ENCODE measurements at places on chromosomes 6 and 20.

- no peak for DNase-seq
- H3K27me3 ChIP-seq = no peaks in the 10 kb centered on the region
- no peak overlapping the region for H3K4me3 ChIP-seq
- H3K4me1 ChIP-seq = peaks cover 68% of the 10 kb centered on the region
- H3K36me3 ChIP-seq = no peaks in the 10 kb centered on the region
Measured at GRCh38 chr20:64058536-64058935, 4.5 kb upstream of the TCEA2 start.

GRCh38 chr20:34403063-34403827 is 40.2 kb downstream of the ITCH start:
- peaks cover 5% of the 10 kb centered on the region for H3K36me3 ChIP-seq
- H3K4me3 ChIP-seq = no peak overlapping the region
- peaks cover 74% of the 10 kb centered on the region for H3K4me1 ChIP-seq
- no peak for DNase-seq
- H3K27me3 ChIP-seq = no peaks in the 10 kb centered on the region

GRCh38 chr6:168664956-168665355 is 224.0 kb downstream of the SMOC2 start:
- DNase-seq = no peak
- H3K36me3 ChIP-seq = no peaks in the 10 kb centered on the region
- H3K27me3 ChIP-seq = peaks cover 25% of the 10 kb centered on the region
- no peaks in the 10 kb centered on the region for H3K4me1 ChIP-seq

- H3K36me3 ChIP-seq = peaks cover 5% of the 10 kb centered on the region
- peak overlapping the region; percentile 100 for H3K27ac ChIP-seq
- peak; percentile 100 for DNase-seq
- no peaks in the 10 kb centered on the region for H3K27me3 ChIP-seq
- peak overlapping the region; percentile 83 for H3K4me3 ChIP-seq
Measured at GRCh38 chr6:24720604-24721460, 1.9 kb upstream of the C6orf62 start.

DNA sequence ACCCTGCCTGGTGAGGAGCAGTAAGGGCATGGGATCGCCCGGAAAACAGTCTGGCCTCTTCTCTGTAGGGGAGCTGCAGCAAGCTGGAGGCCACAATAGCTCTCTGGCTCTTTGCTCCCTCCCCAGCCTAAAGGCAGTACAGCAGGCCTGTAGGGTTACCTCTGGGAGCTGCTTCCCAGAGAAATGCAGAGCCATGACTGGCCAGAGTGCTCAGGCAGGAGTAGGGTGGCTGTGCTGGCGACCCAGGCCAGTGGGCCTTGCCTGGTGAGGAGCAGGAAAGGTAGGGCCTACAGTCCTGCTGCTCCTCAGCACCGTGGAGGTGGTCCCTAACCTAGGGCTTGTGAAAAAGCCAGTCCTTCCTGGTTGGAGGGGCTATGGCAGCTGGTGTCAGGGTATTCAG is 129.9 kb upstream of the CHD6 start:
- no peak overlapping the region for H3K4me3 ChIP-seq
- no peaks in the 10 kb centered on the region for H3K27me3 ChIP-seq
- no peaks in the 10 kb centered on the region for H3K4me1 ChIP-seq
- H3K36me3 ChIP-seq = no peaks in the 10 kb centered on the region
- no peak overlapping the region for H3K27ac ChIP-seq

DNA sequence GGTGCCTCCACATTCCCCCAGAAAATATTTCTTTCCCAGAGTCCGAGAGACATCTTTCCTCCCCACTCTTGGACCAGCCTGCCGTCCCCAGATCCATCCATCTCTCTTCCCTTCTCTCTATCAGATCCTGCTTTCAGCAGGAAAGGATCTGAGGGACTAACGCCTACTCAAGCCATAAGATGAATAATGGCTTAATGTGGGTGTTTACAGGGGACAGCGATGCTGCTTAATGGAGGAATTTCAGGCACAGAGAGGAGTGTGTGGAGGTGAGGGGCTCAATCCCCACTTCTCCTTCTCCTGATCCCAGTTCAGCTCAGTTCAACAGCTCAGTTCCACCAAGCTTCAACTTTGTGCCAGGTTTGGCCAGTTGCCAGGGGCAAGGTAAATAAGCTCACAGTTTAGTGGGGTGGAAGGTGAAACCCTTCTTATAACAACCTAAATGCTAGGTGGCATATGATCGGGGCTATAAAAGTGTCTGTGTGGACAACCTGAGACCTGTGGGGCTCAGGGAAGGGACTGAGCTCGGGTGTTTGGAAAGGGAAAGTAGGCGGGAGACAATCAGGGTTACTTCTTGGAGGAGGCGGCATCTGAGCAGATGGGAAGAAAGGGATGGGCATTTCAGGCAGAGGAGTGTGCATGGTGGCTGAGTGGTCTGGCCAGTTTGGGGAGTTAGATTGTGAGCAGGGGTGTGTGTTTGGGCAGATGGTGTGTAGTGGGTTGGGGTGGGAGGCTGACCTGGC is 55.8 kb downstream of the CDH22 start:
- no peak overlapping the region for H3K4me3 ChIP-seq
- peaks cover 84% of the 10 kb centered on the region for H3K27me3 ChIP-seq
- no peak for DNase-seq
- H3K4me1 ChIP-seq = peaks cover 10% of the 10 kb centered on the region

DNA sequence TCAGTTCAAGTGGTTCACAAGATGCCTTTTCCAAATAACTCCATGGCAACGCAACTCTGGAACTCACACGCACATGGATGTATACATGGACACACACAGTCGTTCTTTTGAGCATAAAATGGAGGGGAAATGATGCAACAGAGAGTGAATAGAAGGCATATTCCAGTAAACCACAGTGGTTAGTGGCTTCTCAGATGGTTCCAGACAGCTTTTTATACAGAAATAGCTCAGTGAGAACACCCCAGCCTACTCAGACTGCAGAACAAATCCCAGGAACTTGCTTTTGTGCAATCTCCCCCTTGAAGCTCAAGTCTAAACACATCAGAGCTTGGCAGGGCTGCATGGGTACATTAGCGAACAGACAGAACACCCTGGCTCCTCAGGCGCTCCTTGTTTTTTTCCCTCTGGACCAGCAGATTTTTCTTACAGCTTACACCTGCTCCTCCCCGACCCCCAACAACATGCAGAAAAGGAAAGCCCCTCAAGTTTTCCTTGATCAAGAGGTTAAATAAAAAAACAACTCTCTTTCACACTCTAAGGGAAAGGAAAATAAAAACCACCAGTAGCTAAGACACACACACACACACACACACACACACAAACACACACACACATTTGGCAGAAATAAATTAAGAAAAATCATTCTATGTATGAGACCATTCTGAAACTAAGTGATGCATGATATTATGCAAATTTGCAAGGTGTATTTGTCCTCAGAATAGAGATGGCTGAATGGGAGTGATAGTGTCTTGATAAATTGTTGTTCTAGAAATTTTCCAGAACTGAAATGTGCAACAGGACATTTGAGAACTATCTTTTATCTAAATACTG is 51.2 kb upstream of the RANBP9 start:
- no peaks in the 10 kb centered on the region for H3K27me3 ChIP-seq
- H3K36me3 ChIP-seq = no peaks in the 10 kb centered on the region
- DNase-seq = no peak
- H3K27ac ChIP-seq = no peak overlapping the region
- H3K4me3 ChIP-seq = no peak overlapping the region
